Fibroblast of skin of right quadriceps (primary cell): ENCODE measurements at places on chromosomes 4 and X.

DNA sequence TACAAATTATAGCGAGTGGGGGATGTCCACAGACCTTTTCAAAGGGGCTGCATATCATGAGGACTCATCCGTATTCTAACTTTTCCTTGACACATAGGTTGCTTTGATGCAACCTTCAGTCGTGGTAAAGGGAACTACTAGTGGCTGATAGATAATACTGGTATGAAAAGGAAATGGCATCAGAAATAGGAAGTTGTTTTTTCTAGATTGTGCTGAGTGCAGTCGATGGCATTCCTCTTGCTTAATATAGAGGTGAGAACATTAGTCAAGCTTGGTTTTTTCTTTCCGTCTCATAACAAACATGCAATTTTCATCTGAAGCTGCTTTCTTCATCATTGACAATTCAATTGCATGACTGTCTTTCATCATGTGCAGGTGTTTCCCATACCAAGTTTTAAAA is 16.6 kb downstream of the ENPEP start:
- DNase-seq = no peak

DNA sequence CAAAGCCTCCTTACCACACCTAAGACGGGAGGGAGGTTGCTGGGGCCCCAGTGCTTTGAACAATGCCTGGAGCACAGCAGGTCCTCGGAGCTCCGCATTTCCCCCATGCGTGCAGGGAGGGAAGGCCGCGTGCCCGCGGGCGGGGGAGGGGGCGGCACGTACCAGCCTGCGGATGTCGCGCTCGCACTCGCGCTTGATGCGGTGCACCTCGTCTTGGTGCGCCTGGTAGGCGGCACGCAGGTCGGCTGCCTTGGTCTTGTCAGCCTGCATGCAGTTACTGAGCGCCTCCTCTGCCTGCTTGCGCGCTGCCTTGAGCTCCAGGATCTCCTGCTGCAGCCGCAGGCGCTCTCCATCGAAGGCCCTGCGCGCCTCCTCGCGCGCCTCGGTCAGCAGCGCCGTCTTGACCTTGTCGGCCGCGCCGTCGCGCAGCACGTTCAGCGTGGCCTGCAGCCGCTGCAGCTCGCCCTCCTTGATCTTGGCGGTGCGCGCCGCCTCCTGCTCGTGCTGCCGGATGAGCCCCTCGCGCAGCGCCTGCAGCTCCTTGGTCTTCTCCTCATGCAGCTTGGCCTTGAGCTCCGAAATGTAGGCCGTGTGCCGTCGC is 87.2 kb upstream of the C4orf50 start:
- no peak for DNase-seq

DNA sequence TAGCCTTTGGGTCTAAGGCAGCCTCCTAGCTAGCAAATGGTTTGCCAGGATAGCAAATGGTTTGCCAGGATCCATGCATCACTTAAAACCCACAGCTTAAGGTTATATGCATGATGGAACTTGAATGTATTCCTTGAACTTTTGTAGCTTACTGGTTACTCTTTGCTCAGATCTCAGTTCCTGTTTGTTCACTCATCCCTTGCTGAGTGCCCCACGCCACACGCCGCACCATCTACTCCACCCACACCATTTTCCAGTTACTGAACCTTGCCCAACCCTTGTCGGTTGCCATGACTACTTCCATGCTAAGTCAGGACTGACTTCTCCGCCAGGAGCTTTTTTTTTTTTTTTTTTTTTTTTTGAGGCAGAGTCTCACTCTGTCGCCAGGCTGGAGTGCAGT is 29.5 kb upstream of the XIAP start:
- no peak for DNase-seq

GRCh38 chr4:124631760-124632159 is 80.8 kb downstream of the ANKRD50 start:
- peak; percentile 97 for DNase-seq

GRCh38 chr4:107808572-107808971 is 16.2 kb upstream of the SGMS2 start:
- no peak for DNase-seq

- no peak for DNase-seq
These were observed 88.1 kb downstream of the CAMK2D start for GRCh38 chr4:113673450-113673849.

DNA sequence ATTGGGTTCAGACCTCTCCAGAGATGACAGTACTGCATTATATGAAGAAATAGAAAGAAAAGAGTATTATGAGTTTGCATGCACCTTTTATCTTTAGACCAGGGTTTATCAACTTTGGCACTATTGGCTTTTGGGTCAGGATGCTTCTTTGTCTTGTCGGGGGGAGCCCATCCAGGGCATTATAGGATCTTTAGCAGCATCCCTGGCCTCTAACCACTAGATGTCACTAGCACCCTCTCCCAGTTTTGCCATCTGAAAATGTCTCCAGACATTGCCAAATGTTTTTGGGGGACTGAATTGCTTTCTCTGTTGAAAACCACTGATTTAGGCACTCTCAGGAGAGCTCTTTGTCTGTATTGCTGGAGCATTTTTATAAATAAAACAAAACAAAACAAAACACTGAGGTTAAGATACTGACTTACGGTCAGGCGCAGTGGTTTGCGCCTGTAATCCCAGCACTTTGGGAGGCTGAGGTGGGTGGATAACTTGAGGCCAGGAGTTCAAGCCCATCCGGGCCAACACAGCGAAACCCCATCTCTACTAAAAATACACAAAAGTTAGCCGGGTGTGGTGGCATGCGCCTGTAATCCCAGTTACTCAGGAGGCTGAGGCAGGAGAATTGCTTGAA is 23.6 kb downstream of the CA5B start:
- peak; percentile 18 for DNase-seq

GRCh38 chr4:60744767-60745166 is 455.4 kb upstream of the ADGRL3 start:
- peak; percentile 17 for DNase-seq

DNA sequence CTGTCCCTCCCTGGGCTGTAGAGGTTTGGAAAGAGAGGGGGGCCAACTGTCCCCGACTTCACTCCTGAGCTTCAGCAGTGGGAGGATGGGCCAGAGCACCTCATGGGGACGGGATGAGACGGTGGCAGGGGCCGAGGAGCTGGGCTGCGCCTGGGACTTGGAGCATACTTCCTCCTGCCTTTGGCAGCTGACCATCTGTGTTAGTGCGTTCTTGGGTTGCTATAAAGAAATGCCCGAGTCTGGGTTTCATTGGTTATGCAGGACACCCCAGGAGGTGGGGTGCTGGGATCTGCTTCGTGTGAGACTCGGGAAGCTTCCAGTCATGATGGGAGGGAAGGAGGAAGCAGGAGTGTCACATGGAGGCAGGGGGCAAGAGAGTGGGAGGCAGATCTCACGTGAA is 7.4 kb downstream of the PSAPL1 start:
- no peak for DNase-seq
